CD8-positive, alpha-beta T cell (primary cell): ENCODE measurements at places on chromosomes 7 and 10.

- no peak for DNase-seq
Observed at GRCh38 chr10:130864961-130865818, 446.3 kb downstream of the TCERG1L start.

DNA sequence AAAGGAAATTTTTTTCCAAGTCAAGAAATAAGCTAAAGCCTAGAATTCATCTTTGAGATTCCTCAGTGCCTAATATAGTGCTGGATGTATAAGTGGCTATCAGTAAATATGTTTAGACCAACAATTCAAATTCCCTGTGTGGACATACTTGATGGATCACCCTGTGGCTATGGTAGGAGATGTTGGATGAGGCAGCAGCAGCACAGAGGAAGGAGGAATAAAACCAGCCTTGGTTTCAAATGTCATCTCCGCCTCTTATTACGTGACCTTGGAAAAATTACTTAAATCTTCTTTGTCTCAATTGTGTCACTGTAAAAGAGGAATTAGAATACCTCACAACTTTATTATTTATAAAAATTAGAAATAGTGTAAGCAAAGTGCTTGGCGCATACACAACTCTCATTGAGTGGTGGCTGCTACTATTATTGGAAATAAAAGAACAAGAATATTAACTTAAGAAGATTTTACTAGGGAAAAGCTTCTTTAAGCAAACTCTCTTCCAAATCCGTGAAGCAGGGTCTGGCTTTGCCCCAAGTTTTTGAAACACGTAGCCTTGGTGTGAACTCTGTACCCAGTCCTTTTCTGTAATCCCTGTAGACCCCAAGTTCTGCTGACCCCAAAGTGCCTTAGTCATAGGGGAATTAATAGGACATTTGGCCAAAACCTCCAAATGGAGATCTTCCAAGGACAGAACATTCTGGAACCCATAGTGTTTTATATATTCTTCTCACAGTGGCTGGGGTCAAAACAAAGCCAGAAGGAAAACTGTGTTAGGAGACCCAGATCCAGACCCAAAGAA lies 283.8 kb downstream of the PTEN start:
- DNase-seq = no peak

- DNase-seq = no peak
Observed at GRCh38 chr7:159060440-159060839, 84.2 kb downstream of the VIPR2 start.

- no peak for DNase-seq
Observed at GRCh38 chr7:76346778-76347177, 12.0 kb downstream of the YWHAG start.

GRCh38 chr7:18469316-18469715 lies 26.2 kb upstream of the HDAC9 start:
- DNase-seq = no peak

GRCh38 chr7:18960725-18961124 lies 156.7 kb downstream of the TWIST1 start:
- DNase-seq = no peak

DNA sequence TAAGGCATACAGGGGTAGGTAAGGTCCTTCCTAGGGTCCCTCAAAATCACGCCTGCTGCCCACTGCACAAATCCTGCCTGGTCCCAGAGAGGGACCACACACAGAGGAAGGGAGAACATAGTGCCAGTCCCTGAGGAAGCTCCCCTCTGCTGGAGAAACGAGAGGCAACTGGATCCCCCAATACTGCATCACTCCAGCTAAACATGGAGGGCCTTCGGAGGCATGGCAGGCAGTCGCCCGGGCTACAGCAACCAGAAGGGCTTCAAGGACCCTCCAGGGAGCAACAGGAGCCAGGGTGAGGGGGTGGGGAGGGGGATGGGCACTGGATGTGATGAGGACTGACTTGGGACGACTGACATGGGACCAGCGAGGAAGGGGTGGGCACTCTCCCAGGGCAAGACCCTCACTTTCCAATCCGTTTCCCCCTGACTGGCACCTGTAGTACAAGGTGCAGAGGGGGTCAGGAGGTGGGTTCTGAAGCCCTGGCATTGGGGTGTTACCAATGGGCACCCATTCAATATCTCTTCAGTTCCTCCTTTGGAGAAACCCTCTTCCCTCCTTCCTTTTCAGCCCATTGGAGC lies 21.7 kb downstream of the DDIT4 start:
- DNase-seq = no peak
